NCI-H1436 (cell line): ENCODE measurements at places on chromosomes 4 and X.

- no peak for DNase-seq
Observed at GRCh38 chrX:46341767-46342322, 203.4 kb downstream of the ZNF674 start.

- DNase-seq: no peak
Observed at GRCh38 chr4:74603186-74603585, 158.2 kb downstream of the AREG start.

GRCh38 chrX:70166601-70167590, 10.4 kb upstream of the DGAT2L6 start:
- no peak for DNase-seq

DNA sequence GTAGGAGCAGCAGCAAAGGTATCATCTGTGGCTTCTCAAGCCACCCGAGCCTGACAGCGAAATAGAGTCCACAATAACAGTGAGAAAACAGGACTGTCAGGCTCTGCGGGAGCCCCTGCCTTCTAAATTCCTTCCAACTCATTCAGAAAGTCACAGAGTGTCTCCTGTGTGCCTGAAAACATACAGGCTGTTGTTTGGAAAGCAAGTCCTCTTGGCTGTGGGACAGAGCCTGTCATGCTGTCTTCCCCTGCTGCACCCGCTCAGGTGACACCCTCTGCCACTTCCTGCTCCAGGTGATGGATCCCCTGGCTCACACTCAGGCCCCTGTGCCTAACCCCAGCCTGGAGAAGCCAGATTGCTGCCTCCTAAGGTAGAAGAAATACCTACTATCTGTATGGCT, 152.3 kb downstream of the RAB28 start:
- no peak for DNase-seq
